ENCODE measurements at places on chromosomes 6 and 20.

DNA sequence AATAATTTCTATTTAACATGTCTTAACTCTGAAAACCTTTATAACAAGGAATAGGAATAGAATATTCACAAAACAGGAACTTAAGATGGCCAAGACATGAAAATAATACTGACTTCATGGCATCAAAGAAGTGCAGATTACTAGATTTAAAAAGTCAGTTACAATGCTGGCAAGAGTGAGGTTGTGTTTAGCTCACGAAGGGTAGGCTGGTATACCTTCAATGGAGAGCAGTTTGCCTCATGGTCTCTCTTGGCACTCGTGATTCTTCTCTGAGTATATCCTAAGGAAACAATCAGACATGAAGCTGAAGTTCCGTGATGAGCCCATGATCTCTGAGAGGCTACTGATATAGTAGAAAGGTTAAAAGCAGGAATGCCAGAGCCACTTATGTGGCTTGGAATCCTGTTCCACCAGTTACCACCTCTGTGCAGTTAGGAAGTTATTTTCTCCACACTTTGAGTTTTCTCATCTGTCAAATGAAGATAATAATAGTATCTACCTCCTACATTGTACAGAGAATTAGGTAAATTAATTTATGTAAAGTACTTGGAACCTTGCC lies 7.2 kb downstream of the NCOA7 start:
- DNase-seq, result no peak

GRCh38 chr6:43867996-43868395 lies 98.0 kb downstream of the VEGFA start:
- no peak for DNase-seq

- no peak for DNase-seq
Measured at GRCh38 chr20:47614703-47615309, 113.1 kb downstream of the NCOA3 start.

DNA sequence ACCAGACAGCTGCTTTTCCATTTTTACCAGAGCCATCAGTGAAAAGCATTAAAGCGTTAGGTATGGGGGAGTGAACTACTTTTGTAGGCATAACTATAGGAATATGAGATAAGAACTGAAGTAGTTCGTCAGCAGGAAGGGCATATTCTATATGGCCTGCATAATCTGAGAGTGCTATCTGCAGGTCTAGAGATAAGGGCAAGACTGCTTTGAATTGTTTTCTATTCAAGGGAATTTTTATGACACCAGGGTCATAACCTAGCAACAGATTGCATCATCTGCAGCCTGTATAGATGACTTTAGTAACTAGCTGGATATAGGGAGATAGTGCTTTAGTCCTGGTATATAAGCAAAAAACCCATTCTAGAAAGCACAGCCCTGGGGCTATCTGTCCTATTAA lies 437.3 kb upstream of the HTR1E start:
- no peak for DNase-seq

- no peak for DNase-seq
Measured at GRCh38 chr20:24566656-24567055, 97.2 kb downstream of the SYNDIG1 start.

- no peak for DNase-seq
Measured at GRCh38 chr20:18645851-18646250, 58.0 kb downstream of the DTD1 start.

DNA sequence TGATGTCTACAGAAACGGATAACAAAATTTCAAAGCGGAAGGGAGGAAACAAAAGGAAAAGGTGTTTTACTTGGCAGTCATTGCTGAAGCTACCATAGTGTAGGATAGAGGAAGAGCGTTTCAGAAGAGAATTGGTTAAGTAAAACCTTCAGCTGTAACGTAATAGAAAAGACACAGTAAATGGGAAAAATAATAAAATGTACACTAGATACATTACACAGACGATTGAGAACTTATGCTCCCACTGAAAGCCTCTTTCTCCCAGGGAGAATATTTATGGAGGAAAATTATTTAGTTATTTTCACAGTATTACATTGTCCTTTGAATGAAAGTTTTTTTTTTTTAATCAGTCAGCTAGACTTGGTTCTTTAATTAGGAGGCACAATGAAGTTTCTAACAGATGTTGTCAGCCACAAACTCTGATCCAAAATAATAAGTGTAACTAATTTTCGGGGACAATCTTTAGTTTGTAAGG lies 90.7 kb upstream of the PRDM1 start:
- DNase-seq, result peak; percentile 41

- DNase-seq, result no peak
Measured at GRCh38 chr20:2699775-2700413, 7.3 kb downstream of the EBF4 start.

DNA sequence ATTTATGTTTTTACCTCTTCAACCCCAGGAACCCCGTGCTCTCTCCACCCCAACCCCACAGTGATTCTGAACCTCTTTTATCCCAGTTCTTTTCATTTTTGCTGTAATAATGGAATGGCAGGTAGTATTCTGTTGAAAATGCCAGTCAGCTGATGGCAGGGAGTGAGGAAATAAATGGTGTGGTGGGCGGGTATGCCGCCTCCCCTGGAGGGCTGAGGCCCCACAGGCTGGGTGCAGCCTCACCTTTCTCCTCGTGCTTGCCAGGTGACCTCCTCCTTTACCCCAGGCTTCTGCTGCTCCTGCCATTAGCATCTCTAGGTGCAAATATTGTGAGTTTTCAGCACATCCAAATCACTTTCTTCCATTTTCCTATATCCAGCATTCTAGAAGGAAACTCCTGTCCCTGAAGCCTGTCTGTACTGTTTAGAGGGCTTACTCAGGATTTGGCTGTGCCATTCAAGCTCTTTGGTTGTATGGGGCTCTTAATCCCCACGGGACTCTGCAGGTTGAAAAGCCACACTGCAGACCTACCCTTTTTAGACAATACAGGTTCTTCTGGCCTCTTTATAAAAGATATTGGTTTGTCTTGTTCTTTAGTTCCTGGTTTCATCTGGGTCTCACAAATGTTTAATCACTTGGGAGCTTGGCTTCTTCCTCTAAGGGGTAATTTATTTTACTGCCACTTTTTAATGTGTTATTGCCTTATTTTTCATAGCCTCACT lies 201.8 kb downstream of the JARID2 start:
- DNase-seq, result no peak

DNA sequence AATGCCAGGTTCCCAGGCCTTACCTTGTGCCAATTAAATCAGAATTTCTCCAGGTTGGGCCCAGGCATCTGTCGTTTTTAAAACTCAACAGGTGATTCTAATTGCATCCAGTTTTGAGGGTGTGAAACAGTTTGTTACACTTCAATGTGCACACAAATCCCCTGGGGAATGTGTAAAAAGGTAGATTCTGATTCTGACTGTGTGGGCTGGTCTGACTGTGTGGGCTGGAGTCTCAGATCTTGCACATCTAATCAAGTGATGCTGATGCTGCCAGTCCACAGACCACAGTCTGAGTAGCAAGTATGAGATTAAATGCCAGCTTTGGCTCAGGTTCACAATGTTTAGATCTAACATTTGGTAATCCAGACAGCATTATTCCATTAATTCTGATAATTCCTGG lies 12.5 kb upstream of the ETV7 start:
- no peak for DNase-seq

GRCh38 chr6:17472653-17473183 lies 79.3 kb downstream of the CAP2 start:
- DNase-seq, result no peak

GRCh38 chr6:33297956-33298772 lies 578 bp downstream of the RGL2 start:
- peak; percentile 19 for DNase-seq

DNA sequence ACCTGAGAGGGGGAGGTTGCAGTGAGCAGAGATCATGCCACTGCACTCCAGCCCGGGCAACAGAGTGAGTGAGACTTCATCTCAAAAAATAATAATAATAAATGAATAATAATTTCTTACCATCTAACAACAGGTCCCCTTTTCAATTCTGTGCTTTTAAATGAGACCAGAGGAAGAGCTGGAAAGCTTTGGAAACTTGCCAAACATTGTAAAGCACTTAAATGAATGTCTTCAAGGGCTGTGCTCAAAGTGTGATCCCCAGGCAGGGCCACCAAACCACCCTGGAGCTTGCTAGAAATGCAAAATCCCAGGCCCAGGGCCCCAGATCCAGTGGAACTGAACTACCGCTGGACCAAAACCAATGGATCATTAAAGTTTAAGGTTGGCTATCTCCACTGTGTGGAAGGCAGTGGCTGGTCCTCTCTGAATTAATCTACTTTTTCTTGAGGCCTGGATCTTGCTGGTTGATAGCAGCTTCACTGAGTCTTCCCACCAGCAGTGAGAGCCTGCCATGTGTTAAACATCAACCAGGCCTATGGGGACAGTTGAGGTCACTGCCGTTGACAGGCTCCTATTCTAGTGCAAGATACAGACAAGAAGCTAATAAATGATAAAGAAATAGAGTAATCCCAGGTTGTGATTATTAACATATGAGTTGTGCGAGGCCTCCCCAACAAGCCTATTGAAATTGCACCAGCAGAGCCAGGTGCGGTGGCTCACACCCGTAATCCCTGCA lies 23.7 kb upstream of the TFAP2C start:
- DNase-seq, result no peak

- no peak for DNase-seq
Measured at GRCh38 chr6:48624631-48625030, 513.6 kb upstream of the PTCHD4 start.

GRCh38 chr6:57221191-57221935 lies 744 bp downstream of the RAB23 start:
- DNase-seq, result peak; percentile 3

GRCh38 chr20:1676650-1677049 lies 19.1 kb upstream of the SIRPG start:
- no peak for DNase-seq

DNA sequence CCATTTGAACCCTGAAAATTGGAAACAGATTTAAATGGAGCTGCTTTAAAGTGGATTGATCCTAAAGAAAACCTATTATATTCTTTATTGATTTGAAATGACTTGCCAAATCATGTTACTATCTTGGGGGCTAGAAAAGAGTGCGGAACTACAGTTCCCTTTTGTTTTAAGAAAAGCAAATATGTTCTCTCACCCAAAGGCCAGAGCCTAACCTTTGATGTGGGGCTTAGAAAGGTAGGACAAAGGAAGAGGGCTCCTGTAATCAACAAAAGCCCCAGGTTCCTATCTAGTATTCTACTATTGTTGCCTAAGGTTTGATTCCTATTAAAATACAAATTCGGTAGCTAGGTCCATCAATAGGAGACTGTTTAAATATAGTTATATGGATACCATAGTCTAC lies 100.8 kb upstream of the BEND6 start:
- DNase-seq, result no peak

GRCh38 chr6:54846857-54847674 lies 495 bp downstream of the FAM83B start:
- DNase-seq, result no peak

DNA sequence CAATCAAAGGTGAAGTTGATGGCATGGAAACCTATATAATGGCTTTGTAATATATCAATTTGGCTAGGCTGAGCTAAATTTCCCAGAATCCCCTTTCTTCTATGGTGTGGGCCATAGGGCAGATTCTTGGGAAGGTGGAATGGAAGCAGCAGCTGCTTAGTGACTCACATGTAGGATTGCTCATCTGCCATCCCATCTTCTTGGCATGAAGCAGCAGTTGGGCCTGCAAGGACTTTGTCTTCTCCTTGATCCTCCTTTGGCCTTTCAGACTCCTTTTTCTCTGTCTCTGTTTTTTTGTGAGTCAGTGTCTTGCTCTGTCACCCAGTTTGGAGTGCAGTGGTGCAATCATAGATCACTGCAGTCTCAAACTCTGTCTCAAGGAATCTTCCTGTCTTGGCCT lies 52.6 kb upstream of the CEP162 start:
- no peak for DNase-seq

- no peak for DNase-seq
Measured at GRCh38 chr20:13494019-13494418, 144.7 kb downstream of the TASP1 start.

DNA sequence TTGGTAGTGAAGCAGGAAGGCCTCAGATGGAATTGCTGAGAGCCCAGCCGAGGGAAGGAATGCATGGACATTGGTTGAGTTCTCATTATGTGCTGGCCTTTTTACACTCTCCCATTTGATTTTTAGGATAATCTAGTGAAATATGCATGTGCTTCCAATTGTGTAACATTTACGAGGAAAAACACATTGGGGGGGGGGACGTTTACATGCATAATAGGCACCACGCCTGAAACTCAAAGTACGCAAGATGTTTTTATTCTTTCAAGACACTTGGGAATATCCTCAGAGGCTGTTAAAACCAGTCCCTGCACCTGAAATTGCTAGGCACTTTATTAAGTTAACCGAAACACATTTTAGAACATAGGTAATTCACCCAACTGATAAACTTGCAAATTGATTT lies 118.5 kb upstream of the CDH4 start:
- DNase-seq, result no peak

DNA sequence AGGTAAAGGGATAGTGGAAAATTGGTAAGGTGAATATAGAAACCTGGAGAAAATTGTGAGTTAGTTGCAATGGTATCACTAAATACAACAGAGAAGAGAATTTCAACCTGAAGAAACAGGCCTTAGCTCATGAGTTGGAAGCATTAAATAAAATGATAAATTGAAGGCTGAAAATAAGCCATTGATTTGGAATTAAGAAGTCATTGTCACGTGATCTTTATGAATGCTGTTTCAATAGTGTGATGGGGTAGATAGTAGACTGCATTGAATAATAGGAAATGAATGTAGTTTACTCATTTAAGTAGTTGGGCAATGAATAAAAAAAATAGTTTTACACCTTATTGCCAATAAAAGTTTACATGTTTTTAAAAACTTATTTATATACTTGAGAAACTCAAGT lies 88.5 kb upstream of the ADGRB3 start:
- no peak for DNase-seq

- no peak for DNase-seq
Measured at GRCh38 chr6:85135376-85136094, 314.3 kb upstream of the NT5E start.

GRCh38 chr6:14144678-14145113 lies 27.1 kb downstream of the CD83 start:
- peak; percentile 72 for DNase-seq

DNA sequence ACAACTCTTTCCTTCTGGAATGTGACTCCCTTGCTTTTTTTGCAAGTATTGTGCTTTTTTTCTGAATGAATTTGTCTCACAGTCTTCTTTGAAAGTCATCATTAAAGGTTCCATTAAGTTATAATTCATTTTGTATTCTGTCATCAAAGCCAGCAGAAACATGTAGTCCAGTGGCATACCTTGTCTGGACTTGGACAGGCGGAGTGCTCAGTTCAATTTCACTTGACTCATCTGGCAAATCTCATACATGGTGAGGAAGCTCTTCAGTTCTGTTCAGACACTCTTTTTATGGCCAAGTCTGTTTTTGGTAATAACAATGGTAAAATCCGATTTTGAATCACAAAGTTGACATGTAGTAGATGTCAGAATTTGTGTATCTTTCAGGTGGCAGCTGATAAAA lies 260.8 kb upstream of the OPRM1 start:
- DNase-seq, result no peak

GRCh38 chr6:28985462-28986164 lies 19.5 kb downstream of the ZNF311 start:
- peak; percentile 95 for DNase-seq

GRCh38 chr20:6421321-6422248 lies 298.8 kb upstream of the FERMT1 start:
- DNase-seq, result no peak

GRCh38 chr6:107033126-107033525 lies 5.1 kb downstream of the MTRES1 start:
- DNase-seq, result no peak

Measured in NCI-H2029 (cell line).